ENCODE measurements at places on chromosomes 3 and 15.

DNA sequence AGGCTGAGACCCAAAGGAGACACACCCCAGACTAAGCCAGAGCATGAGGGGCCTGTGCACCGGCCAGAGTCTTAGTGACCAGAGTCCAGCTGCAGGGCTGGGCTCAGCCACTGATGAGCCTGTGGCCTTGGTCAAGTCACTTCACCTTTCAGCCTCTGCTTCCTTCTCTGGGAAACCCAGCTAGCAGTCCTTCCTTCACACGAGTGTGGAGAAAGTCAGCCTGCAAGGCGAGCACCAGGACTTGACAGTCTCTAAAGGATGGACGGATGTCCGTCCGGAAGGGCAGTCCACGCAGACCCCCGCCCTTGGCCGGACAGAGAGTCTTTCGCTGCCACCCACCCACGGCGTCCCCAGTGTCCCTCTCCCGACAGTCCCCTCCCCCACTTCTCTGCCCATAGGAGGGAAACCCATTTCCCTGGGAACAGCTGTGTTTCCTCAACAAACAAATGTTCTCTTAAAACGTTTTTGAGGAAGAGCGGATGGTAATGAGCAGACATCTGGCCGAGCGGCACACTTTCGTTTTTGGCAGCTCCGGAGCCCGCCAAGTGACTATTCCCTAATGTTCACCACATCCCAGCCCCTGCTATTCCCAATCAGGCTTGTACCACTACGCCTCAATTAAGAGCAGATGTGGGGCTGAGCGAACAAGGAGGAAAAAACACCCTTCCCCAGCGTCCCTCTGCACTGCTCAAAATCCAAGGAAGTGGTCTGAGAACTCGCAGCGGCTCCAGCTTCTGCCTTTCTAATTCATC lies 129.1 kb upstream of the SMAD3 start:
- no peak for DNase-seq

GRCh38 chr15:56582785-56583184 lies 117.8 kb upstream of the MNS1 start:
- DNase-seq, result no peak

- DNase-seq, result no peak
Measured at GRCh38 chr3:60629816-60630215, 621.4 kb downstream of the FHIT start.

GRCh38 chr15:62658498-62658897 lies 384.0 kb upstream of the TPM1 start:
- no peak for DNase-seq

GRCh38 chr3:150789451-150789850 lies 26.5 kb upstream of the SIAH2 start:
- DNase-seq, result no peak

GRCh38 chr15:39889601-39890000 lies 30.5 kb downstream of the GPR176 start:
- no peak for DNase-seq
